ENCODE measurements at places on chromosomes 5 and 9.

DNA sequence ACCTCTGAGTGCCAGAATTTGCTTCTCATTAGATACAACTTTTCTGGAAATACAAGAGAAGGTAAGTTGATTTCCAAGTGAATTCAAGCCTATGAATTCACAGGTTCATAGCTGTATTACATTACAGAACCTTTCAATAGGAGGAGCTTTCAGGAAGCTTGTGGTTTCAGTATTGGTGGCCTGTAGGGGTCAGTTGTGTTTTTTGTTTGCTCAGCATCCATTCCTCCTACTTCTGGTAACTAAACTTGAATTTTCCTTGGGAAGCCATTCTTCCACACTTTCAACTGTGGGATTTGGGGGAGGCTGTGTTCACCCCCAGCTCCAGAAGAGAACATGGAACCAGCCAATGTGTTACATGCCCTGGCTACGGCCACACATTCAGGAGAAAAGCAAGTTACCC lies 5.6 kb upstream of the CYSTM1 start:
- DNase-seq = no peak

GRCh38 chr9:133121915-133122550 lies 993 bp upstream of the RALGDS start:
- DNase-seq = no peak

GRCh38 chr9:110606179-110606790 lies 26.7 kb upstream of the SVEP1 start:
- no peak for DNase-seq

DNA sequence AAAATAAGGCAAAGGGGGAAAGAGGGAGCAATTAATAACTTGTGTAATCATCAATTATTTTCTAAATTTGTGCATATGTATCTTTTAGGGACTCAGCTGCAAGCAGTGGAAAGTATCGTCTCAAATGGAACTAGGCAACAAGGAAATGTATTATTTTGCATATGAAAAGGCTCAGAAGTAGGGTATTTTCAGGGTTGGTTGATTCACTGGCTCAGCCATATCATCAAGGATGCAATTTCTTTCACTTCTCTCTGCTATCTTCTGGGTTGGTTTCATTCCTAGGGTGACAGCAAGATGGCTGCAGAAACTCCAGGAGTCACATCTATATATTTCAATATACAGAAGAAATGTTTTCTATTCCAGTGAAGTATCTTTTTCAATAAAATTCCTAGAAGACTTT lies 509.8 kb downstream of the DMAC1 start:
- DNase-seq = no peak

- DNase-seq = no peak
These were observed 55.1 kb upstream of the PRLR start for GRCh38 chr5:35285435-35285834.

DNA sequence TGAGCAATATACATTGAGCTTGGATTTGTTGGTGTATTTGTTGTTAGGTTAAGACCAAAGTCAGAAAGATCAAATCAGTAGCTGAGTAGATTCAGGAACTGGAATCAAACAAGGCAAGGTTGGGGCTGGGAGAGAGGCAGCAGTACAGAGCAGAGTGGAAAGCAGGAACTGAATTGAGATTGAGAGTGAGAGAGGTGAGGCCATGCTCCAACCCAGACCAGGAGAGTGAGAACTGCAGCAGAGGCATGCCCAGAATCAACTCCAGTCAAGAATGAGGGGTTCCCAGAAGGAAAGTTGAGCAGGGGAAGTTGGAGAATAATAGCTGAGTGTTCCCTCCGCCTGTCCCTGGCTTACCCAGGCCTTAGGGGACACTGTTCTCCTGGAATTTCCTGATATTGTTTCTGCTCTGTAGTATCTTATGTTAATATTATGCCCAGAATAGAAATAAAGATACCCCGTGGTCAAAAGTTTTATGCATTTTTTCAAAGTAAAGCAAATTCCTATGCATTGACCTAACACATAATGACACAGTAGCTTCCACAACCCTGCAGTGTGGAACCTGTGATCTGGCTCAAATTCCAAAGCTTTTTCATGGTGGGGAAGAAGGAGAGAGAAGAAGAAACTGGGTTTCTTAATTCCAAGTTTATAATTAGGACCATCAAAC lies 82.7 kb downstream of the SV2C start:
- DNase-seq = no peak

- no peak for DNase-seq
These were observed 397.9 kb upstream of the PIK3R1 start for GRCh38 chr5:67817652-67818051.

GRCh38 chr5:139847091-139847490 lies 51.5 kb downstream of the PSD2 start:
- no peak for DNase-seq

DNA sequence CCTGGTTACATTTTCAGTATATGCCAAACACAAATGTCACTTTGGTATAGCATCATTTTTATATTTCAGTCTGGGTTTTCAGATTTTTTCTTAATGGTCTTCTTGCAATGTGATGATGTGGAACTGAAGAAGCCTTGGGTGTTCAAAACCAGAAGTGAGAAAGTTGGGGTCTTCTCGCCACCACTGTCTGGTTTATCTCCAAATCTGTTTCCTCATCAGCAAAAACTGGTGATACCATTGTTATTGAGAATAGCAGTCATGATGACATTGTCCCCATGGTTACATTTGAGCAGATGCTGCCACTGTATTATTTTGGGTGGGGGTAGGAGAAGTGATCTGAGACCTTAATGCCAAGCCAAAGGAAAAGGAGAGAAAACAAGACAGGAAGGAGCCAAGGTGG lies 85.9 kb upstream of the MAP3K1 start:
- DNase-seq = no peak

- no peak for DNase-seq
These were observed 1.1 kb downstream of the PDCD1LG2 start for GRCh38 chr9:5511476-5511875.

DNA sequence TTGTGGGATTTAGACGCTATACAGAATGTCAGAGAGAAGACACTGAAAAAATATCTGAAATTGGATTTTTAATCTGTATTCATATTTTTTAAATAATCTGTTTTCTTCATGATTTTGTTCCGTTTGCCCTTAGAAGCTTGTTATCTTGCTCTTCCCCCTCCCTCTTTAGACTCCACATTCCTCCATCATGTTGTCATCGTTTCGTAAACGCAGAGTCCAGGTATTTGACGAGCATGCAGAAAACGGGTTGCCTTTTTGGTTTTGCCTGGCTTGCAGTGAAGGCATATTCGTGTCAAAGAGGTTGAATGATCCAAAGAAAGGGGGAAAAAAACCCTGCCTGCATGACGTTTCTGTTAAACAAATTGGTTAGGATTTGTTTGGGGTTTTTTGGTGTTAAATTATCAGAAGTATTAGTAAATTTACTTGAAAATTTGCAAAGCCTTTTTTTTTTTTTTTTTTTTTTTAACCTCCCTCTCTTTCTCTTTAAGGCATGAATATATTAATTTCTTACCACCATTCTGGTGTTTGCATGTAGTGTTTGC lies 2.9 kb downstream of the SPTAN1 start:
- DNase-seq = peak; percentile 25

GRCh38 chr5:67310169-67310568 lies 113.6 kb upstream of the CD180 start:
- DNase-seq = no peak

GRCh38 chr9:76020652-76021051 lies 130.2 kb downstream of the PCSK5 start:
- no peak for DNase-seq

GRCh38 chr9:19690128-19690527 lies 98.7 kb downstream of the SLC24A2 start:
- no peak for DNase-seq

DNA sequence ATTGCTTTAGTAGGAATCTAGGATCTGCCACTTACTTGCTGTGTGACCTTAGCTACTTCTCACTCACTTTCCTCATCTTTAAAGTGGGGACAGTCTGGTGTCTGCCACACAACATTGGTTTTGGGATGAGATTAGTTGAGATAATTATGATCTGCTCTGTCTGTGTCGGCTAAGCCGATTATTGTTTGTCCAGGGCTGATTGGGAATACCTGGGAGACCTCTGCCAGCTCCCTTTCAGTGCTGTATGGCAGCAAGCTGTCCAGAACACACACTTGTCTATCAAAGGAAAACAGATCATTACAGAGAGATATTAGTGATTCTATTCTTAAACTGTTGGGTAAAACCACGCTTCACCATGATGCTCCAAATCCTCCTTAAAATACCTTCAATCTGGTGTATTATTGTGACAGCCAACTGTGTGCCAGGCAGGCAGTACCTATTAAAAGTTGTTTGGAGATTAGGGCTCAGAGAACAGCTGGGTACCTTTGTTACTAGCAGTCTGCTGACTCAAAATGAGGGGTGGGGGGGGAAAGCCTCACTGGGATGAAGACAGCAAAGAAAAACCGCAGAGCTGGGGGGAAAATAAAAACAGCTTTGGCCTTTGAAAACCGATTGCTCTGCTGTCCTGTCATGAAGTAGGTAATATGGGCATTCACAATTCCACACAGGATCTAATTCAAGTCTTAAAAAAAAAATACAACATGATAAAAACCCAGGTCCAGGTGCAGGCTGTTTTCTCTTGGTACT lies 458.4 kb upstream of the C9orf72 start:
- DNase-seq = no peak

GRCh38 chr5:8538821-8539220 lies 669.9 kb downstream of the MTRR start:
- no peak for DNase-seq

DNA sequence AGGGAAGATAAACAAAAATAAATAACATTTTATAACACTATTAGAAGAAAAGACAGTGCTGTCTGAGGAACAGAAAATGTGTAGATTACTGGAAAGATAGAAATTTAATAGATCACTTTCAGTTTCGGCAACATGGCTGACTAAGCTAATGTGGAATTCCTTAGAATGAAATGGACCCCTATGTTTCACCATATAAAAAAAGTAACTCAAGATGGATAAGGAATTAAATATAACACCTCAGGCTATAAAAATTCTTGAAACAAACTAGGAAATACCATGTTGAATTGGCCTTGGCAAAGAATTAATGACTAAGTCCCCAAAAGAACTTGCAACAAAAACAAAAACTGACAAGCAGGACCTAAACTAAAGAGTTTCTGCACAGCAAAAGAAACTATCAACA lies 558.3 kb downstream of the CHSY3 start:
- DNase-seq = no peak

DNA sequence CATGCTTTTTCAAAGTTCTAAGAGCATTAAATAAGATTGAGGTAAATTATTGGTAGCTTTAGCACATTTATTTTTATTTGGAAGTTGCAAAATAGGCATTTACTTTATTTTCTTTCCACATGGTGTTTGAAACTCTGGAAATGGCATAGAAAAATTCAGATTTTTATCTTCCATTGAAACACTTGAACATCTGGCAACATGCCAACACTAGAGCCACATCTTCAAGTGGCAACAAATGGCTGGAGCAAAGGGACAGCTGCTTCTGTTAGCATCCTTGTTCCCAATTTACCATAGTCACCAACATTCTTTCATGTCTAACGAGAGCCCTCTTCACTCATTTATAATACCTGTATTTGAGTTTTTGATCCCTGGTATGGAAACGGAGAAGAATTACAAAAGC lies 539.9 kb downstream of the ZNF608 start:
- no peak for DNase-seq

GRCh38 chr5:873328-873727 lies 19.3 kb downstream of the BRD9 start:
- no peak for DNase-seq

- DNase-seq = no peak
These were observed 5.7 kb downstream of the PCDHB4 start for GRCh38 chr5:141127305-141127704.

DNA sequence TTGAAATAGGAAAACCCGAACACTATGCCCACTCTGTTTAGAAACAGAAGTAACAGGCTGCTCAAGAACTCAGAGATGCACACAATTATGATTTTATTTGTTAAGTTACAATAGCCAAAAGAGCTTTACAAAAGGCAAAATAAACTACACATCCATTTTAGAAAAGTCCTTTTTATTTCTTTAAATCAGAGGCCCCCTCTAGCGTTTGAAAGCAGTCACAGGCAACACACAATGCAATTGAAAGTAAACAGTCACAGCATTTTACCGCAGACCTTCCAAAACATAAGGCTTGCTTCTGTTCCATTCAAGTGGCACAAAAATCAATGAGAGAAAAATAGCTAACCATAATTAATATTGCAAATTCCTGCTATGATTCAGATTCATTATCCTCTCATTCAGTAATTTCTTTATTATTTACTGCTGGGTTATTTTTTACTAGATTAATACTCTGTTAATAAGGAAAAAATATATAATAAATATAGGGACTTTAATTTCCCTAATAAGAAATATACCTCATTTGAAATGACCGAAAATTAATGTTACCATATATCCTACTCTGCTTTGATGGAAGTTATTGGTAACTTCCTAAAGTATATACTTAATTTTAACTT lies 78.3 kb downstream of the CEP120 start:
- DNase-seq = no peak

GRCh38 chr5:34822956-34823715 lies 15.8 kb upstream of the TTC23L start:
- no peak for DNase-seq

DNA sequence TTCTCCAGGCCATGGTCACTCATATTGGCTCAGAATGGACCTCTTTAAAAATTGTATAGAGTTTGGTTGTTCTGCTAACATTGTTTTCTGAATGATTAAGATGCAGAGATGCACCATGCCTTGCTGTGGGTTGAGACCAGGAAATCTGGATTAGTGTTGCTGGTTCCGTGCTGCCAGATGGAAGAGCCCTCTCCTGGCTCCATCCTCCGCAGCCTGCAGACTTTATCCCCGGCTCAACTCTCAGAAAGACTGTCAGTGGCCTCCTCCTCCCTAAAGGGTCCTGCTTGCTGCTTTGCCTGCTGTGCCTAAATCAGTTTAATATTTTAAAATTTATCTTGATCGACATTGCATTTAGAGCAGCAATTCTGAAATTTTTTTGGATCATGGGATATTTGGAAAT lies 196.7 kb downstream of the TENT4A start:
- no peak for DNase-seq

GRCh38 chr9:36913393-36914211 lies 120.5 kb downstream of the PAX5 start:
- DNase-seq = no peak

DNA sequence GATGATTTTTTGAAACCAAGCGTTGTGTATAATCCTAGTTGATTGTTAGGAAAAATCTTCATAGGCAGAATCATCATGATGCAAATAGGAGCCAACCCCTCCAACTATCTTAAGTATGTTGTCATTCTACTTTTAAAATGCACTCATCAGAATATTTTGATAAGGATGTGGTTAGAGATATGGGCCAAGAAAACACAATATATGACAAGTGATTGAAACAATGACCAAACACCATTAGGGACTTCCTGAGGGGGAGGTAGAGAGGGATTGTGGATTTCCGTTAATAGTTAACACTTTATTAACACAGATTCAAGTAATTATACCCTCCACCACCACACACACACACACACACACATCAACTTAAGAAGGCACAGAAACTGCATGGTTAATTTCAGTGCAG lies 143.3 kb downstream of the ARSB start:
- no peak for DNase-seq

- DNase-seq = no peak
These were observed 52.7 kb downstream of the ADAMTSL1 start for GRCh38 chr9:18526685-18527084.
